ENCODE measurements at places on chromosomes 5 and 9.

GRCh38 chr5:127599847-127600246, 49.0 kb upstream of the CTXN3 start:
- DNase-seq: no peak

DNA sequence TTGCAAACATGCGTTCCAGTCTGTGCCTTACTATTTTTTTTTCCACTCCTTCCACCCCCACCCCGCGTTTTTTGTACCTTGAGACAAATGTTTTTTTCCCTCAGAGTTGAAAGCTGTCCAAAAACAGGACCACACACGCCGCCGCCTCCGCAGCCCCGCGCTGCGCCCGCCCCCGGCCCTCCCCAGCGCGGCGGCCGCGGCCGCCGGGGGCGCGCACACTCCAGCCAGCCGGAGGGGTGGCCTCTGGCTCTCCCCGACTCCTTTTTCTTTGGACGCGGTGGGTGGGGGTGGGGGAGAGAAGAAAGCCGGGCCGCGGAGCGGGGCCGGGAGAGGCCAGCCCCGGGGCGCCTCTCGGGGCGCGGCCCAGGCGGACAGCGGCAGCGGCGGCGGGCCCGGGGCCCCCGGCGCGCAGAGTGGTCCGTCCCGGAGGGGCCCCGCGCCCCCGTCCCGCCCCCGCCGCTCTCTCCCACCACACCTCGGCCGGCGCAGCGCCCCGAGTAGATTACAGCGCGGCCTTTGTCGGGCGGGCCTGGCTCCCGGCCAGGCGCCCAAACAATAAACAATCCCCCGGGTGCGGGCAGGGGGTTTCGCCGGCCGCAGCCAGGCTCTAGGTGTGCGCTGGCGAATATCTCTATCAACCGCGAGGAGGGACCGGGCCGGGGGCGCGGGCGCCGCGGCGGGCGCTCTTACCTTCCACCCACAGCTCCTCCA, 10.9 kb downstream of the PTCH1 start:
- DNase-seq: no peak

DNA sequence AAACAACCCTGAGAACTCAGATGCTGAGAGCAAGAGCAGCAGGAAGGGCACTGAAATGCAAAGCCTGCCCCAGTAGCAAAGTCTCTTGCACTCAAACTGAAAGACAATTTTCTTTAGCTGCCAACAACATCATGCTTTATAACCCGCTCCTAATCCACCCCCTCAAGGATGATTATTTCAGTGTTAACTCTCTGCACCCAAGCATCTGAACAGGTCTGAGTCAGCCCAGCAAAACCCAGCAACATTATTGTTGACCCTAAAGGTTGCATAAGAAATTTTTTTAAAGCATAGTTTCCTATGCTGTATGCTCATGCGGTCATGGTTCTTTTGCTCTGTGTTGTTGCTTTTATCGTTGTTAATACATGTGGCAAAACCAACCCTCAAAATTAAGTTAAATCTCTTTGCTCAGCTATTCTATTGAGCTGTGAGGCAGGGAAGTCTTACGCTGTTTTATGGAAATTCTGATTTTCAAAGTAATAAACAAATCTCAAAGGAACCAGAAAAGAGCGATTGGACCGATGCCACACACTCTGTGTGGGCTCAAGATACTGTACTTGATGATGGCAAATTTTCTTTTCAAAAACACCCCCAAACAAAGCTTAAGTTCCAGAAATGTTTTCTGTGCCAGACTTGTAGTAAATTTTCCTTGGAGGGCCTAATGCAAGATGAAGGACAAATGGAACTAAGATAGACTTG, 440.6 kb upstream of the MPDZ start:
- DNase-seq: no peak

GRCh38 chr5:107184066-107184465, 486.7 kb downstream of the EFNA5 start:
- DNase-seq: no peak

DNA sequence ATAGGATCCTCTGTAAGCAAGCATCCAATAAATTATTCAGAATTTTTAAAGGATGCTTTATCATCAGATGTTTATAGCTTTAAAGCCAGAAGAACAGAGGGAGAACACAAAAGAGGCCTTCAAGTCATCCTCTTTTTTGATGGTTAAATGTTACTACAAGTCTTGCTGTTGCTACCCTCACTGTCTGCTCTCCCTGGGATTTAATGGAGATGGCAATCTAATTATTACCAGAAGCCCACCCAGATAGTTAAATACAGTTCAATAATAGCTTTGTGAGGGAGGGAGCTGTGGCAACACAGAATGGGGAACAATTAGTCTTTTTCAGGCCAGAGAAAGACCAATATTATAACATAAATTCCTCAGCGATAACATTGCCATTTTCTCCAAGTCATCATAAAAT, 87.0 kb upstream of the ACTBL2 start:
- no peak for DNase-seq

DNA sequence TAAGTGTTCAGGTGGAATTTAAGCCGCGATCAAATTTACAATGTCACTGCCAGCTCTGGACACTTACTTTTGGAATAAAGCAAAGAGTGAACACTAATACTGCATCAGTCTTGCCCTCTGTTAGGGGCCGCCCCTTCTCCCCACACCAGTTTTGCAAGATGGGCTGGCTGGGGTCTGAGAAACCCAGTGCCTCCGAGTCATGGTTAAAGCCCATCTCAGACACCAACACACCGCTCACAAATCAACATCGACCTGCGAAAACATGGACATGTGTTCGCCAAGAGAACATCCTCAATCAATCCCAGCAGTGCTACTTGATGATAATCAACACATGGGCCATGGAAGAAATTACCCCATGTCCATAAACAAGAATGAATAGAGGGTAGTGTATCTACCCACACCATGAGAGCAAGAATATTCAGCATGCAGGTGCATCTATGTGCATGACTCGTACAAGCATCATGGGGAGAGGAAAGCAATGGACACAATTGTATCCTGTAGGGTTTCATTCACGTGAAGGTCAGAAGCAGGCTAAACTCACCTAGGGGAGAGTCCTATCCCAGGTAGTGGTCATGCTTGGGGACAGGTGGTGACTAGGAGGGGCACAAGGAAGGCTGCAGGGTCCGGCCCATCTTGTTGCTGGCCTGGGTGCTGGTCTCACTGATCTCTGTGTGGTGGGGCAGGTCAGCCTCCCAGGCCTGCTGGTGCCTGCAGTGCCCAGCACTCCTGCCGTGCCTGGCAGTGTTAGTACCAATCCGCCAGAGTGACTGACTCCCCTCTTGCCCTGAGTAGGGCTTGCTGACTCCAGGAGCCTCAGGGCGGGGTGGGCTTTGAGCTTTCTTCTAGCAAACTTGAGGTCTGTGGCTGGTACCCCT, 5.0 kb downstream of the S1PR3 start:
- DNase-seq: no peak

DNA sequence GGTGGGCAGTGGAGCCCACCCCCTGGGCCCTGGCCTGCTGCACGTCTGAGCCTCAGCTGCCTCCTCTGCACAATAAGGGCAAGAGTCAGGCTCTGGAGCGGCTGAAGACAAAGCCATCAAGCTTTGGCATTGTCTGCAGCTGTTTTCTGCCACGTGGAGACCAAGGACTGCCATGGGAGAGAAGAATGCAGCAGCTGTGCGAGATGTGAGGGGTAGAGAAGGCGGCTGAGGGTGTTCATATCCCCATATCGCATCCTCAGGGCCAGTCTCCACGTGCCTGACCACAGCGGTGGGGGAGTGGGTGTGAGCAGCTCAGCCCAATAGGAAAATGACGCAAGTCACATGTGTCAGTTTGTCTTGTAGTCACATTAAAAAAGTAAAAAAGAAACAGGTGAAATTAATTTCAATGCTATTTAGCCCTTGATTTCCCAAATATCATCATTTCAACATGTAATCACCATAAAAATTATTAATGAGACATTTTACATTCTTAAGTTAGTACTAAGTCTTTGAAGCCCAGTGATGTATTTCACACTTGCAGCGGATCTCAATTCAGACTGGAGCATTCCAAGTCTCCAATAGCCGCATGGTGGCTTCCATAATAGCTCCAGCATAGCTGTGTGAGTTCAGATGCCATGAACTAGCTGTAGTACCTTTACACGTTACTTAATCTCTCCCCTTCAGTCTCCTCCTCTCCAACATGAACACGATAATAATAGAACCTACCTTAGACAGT, 6.6 kb downstream of the C1QTNF2 start:
- DNase-seq: no peak

GRCh38 chr9:120531683-120532300, 48.2 kb downstream of the CDK5RAP2 start:
- DNase-seq: no peak

- no peak for DNase-seq
Measured at GRCh38 chr9:115328228-115328627, 210.3 kb upstream of the TNC start.

- DNase-seq: no peak
Measured at GRCh38 chr5:99314721-99315120, 385.9 kb upstream of the CHD1 start.

DNA sequence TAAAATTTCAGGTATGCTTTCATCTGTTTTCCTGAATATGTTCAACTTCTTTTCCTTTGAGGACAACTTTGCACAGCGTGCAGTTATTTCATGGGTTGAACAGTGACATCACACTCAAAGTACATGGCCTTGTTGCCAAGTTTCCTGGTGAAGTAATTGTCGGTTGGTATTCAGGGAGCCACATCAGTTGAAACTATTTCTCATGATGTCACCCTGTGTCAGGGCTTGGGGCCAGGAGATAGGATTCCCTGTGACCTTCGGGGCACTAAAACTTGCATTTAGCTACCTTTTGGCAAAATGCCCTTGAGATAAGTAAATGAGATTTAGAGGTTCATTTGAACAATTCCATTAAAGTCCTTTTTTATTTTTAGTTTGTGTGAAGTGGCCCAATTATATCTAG, 383.9 kb downstream of the SH3GL2 start:
- DNase-seq: no peak

All from activated CD4-positive, alpha-beta T cell treated with anti-CD3 and anti-CD28 coated beads, Interleukin-2, amount 50 U/mL, for 1 hour (primary cell).